ENCODE measurements at places on chromosomes 7 and 10.

DNA sequence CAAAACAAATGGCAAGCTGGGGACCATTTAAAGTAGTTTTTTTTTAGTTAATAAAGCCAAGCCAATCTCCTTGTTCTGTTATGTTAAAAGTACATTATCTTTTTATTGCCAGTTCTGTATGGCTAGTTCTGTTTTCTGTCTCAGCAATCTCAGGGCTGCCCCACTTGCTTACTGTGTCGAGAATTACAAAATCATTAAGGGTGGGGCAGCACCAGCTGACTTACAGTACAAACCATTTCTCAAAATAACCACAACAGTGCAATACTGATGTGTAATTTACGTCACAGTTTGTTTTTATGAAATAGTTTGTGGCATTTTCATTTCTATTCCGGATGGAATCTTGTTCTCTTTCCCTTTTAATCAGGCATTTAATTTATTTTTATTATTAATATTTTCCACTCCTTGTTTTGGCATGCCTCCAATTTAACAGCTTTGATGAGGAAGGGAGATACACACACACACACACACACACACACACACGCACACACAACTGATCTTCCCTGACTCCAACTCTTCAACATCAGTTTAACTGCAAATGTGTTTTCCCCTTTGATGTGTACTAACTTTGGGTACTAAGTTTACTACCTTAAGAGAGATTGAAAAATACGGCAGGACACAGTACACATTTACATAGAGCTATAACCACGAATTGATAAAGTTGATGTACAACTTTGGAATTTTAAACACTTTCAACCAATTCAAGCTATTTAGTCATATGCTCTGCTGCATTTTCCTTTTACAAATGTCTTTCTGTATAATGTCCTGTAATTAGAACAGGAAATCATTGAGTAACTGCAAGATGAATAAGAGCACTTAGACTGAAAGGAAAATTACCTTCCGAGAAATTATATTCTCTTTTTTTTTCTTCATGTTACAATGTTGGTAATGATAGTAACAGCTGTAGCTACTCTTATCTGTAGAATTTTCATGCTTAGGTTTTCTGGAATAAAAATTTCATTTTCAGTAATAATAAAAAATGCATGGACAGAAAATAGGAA, 91.5 kb downstream of the ARID5B start:
- DNase-seq = no peak

DNA sequence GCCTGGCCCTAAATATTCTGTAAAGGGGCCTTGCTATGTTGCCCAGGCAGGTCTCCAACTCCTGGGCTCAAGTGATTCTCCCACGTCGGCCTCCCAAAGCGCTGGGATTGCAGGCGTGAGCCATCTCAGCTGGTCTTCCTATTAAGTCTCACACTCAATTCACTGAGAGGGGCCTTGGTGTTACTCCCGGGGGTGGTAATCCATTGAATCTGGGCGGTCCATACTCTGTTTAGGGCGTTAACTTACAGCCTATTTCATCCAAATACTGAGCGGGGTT, 665 bp upstream of the SRRT start:
- no peak for DNase-seq

GRCh38 chr10:131616040-131616439, 284.8 kb upstream of the PPP2R2D start:
- no peak for DNase-seq

- DNase-seq = no peak
Observed at GRCh38 chr10:100208276-100208675, 21.1 kb downstream of the CHUK start.

GRCh38 chr7:27999829-28000228, 180.8 kb downstream of the JAZF1 start:
- no peak for DNase-seq

GRCh38 chr7:46949270-46949931, 632.5 kb downstream of the TNS3 start:
- no peak for DNase-seq
